NCI-H460 (cell line): ENCODE measurements at places on chromosomes 12 and 14. TPM values are rescaled to one million over a fixed set of nuclear protein-coding genes. Genes with fewer than 3 reads are reported as not detected.

DNA sequence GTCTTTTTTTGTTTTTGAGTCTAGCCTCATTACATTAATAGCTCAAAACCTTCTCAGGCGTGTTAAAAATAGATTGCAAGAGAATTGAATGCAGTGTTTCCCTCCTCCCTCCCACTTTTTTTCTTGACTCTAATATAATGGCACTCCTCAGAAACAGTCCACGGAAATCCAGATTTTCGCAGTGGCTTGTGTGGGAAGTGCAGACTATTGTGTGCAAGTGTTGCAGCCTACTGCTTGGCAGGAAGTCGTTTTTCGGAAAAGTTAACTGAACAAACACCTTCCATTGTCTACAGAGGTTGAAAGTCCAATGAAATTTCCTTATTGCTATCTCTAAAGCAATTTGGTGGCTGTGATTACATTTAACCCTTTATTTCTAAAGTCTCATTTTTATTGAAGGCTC, 147.9 kb upstream of the E2F7 start:
- DNase-seq: no peak

The SNRPF gene
- 40.0 and 46.0 TPM in 2 replicates for total RNA-seq

- DNase-seq: no peak
These were observed 56.7 kb downstream of the C14orf132 start for GRCh38 chr14:96095581-96096476.

The GPR137C gene
- total RNA-seq: not detected in 2 replicates

DNA sequence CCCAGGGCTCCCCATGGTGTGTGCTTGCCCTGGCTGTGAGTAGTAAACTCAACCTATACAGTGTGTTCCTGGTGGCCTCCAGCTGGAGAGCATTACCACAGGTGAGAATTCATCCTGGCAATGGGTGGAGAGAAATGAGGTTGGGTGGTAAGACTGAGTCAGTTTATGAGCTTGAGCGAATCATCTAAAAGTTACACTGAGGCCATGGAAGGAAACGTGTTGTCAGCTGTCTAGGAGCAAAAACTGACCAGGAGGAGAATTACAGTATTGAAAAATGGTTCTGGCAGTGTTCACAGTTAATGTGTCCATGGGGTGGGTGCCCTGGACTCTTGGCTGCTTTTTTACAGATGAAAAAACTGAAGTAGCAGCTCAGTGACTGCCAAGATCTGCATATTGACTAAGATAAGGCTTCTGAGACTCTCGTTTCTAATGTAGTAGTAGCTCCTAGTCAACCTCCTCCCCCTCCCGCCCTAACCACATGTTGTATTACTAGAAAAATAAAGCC, 202.0 kb upstream of the AMIGO2 start:
- no peak for DNase-seq

GRCh38 chr12:59066445-59066844, 146.1 kb upstream of the LRIG3 start:
- DNase-seq: no peak

DNA sequence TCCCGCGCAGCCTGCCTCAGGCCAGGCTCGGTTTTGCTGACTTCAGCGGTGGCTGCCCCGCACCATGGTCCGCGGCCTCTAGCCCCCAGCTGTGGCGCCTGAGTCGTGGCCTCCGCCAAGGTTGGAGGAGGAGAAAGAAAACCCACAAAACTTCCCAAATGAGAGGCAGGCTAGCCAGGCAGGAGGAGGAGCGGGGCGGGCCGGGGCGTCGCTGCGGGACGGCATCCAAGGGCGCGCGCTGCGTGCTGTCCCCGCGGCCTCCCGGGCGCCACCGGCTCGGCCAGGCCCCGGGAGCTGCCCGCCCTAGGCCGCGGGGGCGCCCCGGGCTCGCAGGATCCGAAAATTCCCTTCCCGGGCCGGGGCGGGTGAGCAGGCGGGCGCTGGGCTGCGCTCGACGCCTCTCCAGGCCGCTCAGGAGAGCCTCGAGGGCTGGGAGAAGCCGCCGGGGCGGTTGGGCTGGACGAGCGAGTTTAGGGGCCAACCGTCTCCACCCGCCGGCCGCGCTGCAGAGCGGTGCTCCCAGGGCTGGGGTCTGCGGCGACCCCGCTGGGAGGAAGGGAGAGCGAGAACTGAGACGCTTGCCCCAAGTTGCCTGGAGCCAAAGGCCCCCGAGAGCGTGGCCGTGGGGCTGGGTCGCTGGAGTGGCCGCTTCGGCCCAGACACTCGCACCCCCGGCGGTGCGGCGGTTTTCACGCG, at the start of gene EFS:
EFS (minus strand) TSS at position 137 of the 696 bp plus-strand sequence. CDS start 147 bp downstream, outside the sequence.
- DNase-seq: no peak
